Pancreas (tissue), 10 donors: ENCODE measurements at places on chromosomes 12 and 14.

DNA sequence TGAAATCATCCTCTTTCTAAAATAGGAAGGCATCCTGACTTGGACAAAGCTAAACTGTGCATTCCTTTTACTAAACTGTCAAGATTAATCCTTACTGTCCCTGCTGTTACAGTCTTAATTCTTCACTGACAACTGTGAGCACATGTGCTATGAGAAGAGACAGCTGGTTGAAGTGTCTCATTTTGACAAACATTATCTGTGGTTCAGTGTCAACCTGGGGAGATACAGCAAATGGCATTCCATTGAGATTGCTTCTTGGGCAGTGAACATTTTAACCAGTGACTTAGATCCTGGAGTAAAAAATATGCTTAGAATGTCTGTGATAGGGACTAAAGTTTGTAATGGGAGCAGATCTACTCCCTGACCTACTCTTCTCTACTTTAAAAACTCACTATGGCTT is 552.6 kb upstream of the ATP2B1 start:
- no peak for DNase-seq

DNA sequence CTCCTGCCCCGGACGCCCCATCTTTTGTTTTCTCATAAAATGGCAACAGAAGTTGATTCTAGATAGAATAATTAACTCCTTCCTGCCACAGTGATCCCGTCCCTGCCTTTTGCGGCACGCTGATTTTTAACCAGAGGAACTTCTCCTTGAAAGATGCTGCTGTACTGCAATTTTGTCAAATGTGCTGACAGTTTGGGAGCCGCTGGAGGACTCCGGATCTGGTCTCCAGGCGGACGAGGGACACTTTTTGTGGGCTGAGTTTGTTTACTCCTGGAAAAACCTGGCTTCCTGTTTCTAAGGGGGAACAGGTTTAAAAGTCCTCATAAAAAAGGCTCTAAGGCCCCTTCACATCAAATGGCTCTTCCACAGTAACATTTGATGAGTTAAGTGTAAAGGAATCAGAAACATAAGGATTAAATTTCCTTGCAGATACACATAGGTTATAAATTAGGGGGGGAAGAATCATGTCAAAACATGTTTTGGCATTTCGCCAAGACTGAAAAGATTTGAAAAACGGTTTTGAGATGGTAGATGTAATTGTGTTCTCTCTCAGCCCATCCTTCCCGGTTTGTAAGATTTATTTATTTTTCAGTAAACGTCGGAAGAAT is 15.5 kb downstream of the FZD10 start:
- DNase-seq: no peak

DNA sequence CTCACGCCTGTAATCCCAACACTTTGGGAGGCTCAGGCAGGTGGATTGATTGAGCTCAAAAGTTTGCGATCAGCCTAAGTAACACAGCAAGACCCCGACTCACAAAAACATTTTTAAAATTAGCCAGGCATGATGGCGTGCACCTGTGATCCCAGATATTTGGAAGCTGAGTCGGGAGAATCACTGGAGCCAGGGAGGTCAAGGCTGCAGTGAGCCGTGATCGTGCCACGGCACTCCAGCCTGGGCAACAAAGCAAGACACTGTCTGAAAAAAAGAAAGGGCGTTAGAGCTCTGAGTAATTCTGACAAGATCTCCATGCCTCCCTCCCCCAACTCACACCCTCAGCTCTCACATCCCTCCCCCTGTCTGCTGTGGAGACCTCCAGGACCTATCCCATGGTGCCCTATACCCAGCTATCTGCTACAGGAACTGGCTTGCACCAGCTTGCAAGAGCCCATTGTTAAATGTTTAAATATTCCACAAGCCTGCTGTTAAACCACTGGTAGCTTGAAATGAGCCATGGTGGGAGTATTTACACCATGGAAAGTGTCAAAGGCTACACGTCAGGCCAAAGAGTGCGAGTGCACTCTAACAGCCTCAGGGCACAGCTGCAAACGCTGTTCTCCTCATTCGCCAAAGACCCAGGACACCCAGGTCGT is 35.1 kb upstream of the PPP2R5C start:
- no peak for DNase-seq

GRCh38 chr12:4134448-4135263 is 138.9 kb upstream of the CCND2 start:
- no peak for DNase-seq

DNA sequence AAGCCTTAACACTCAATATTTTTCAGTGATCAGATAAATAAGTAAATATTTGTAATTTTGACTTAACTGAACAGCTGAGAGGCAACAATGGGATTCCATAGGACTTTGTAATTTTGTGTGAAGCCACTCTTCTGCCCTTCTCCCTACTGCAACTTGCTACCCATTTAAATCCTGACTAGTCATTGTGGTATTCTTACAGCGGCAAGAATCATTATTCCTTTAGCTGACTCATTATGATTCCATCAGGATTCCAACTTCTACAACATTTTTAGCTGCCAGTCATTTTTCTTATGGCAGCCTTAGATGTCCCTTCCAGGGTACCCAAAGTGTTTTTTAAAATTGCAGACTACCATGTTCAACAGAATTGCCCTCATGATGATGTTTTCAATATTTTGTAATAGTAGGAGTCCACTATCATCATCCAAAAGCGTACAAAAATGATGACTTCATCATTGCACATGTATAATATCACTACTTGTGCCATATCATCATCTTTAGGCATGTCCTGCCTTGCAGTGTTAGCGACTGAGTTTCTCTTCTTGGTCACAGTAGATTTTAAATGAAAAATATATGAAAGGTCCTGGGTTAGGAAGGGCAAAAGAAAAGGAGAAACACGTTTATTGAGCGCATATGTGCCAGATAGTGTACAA is 5.1 kb upstream of the MAGOHB start:
- no peak for DNase-seq

- DNase-seq: no peak
Measured at GRCh38 chr12:101747697-101748096, 8.4 kb upstream of the SYCP3 start.

- DNase-seq: no peak
Measured at GRCh38 chr12:103573185-103573584, 13.9 kb upstream of the STAB2 start.

DNA sequence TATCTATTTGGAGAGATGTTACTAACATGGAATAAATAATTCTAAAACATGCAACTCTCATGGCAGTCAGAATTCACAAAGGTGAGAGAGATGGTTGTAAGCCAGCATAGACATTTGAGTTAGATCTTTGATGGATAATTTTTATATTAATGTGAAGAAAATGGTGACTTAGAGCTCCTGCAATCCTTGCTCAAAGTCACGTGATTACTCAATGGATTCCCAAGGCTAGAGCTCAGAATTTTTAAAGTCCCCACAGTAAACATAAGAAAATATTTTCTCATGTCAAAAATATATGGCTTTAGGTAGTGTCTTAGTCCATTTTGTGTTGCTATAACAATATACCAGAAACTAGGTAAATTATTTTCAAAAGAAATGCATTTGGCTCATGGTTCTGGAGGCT is 281.5 kb upstream of the PRKD1 start:
- DNase-seq: no peak

GRCh38 chr14:58098507-58098906 is 53.5 kb downstream of the ARMH4 start:
- DNase-seq: no peak

DNA sequence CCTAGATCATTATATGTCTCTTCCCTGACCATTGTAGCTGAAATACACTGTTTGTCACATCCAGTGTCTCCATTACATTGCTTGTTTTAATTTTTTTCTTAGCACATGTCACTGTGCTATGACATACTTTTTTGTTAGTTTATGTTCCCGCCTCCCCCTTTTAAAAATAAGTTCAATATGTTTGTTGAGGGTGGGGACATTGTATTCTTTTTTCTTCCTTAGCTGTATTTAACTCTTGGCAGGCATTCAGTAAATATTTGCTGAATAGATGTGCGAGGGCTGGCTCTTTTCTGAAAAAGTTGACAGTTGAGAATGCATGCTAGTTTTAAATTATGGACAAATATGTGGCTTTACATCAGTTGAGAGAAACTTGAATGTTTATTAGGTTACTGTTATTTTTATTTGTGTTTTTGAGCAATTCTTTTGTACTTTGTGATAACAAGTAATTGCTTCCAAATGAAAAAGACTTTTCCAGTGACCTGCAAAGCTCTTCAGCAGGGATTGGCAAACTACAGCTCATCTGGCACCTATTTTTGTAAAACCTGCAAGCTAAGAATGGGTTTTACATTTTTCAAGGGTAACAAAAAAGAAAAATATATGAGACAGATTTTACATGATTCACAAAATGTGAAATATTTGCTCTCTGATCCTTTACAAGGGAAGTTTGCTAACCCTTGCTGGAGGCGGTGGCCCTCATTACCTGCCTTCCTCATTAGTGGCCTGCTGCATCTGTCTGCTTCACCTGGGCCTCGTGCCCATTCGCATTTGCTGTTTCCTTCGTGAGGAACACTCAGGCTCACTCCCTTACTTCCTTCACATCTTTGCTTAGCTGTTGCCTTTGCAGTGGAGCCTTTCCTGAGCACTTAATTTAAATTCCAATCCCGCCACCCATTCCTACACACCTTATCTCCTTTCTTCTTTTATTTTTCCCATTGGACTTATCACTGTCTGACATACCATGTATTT is 229.4 kb downstream of the ERC1 start:
- no peak for DNase-seq

DNA sequence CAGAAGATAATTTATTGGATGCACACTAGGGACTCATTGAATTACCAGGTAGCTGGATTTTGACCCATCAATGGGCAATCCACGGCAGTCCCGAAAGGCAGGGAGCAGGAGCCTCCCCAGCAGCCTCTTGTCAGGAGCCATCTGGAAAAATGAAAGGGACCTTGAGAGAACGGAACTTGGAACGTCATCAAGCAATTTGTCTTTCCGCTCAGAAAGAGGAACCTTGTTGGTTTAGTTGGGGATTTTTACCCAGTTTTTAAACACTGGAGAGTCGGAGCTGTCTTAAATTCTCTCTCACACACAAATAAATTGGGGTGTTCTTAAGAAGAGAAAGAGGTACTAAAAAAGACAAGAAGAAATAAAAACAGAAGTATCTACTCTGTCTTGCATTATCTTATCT is 1351.7 kb upstream of the TMEM132C start:
- DNase-seq: no peak

DNA sequence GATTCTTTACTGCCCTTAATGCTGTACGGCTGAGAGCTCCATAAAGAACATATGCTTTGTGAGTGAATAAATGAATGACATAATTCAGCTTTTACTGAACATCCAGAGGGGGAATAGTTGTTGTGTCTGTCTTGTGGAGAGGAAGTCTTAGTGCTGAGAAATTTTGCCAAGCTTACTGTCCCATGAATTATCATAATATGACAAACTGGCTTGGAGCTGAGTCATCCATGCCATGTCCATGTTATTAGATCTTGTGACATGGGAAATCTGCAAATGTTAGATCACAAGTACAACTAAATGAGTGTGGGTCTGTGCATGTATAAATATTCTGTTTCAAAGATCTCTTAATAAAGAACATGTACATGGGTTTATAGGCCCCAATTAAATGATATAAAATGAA is 350.4 kb downstream of the BMP4 start:
- DNase-seq: no peak

GRCh38 chr12:64526859-64527258 is 74.9 kb downstream of the TBK1 start:
- DNase-seq: no peak

- DNase-seq: no peak
Measured at GRCh38 chr14:53458368-53458814, 305.3 kb upstream of the DDHD1 start.

- no peak for DNase-seq
Measured at GRCh38 chr12:29818916-29819623, 35.3 kb upstream of the TMTC1 start.

DNA sequence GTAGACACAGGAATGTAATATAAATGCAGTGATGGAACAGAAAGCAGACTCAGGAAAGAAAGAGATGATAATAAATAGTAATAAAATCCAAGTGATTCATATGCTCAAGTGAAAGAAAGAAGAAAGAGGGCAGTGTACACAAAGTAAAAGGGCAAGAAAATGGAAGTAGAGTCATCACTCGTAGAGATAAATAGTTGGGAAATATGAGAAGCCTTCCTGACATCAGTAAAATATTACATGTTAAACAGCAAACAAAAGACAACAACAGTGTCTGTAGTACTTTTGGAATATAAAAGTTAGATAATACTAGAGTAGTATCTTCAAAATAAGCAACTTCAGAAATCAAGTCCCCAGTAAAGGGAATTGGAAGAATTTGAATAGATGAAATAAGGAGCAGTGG is 412.3 kb downstream of the RAD51B start:
- no peak for DNase-seq

- DNase-seq: no peak
Measured at GRCh38 chr12:132450418-132451171, 39.4 kb upstream of the FBRSL1 start.

- DNase-seq: no peak
Measured at GRCh38 chr14:73751157-73751691, 37.0 kb upstream of the PNMA1 start.

DNA sequence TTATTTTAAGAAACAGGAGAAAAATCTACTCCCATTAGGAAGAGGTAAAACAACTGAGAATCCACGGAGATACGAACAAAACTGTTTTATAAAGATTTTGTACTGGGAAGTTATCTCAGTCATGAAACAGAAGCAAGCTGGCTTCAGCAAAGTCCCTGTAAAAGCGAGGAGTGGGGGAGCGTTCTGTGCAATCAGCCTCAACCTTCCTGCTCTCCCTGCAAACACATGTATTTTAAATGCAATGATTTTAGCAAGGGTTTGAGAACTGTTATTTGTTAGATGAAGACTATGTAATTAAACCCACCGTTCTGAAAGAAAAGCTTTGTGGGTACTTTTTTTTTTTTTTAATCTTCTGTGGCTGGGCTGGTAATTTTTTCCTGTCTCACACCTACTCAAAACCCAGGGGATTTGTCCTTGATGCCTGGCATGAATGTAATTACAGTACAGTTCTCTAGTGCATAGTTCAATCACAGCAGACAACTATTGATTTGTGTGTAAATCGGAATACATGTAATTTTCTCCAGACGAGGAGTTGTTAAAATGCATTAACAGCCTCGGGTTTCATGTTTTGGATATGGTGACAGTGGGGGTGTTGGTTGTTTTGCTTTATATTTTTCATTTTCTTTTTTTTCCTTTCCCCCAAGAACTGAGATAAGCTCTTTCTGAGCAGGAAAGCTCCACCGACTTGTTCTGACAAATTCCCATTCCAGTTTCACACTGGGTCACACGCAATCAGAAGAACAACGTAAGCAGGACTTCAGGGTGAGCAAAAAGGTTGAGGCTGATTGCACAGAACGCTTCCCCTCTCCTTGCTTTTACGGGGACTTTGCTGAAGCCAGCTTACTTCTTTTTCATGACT is 153.6 kb downstream of the PHLDA1 start:
- DNase-seq: no peak
